ENCODE measurements at places on chromosomes 6 and 20.

GRCh38 chr6:89689732-89690131 is 51.2 kb upstream of the LYRM2 start:
- DNase-seq, result no peak

- no peak for DNase-seq
These were observed 464.3 kb upstream of the BTBD3 start for GRCh38 chr20:11453430-11453829.

DNA sequence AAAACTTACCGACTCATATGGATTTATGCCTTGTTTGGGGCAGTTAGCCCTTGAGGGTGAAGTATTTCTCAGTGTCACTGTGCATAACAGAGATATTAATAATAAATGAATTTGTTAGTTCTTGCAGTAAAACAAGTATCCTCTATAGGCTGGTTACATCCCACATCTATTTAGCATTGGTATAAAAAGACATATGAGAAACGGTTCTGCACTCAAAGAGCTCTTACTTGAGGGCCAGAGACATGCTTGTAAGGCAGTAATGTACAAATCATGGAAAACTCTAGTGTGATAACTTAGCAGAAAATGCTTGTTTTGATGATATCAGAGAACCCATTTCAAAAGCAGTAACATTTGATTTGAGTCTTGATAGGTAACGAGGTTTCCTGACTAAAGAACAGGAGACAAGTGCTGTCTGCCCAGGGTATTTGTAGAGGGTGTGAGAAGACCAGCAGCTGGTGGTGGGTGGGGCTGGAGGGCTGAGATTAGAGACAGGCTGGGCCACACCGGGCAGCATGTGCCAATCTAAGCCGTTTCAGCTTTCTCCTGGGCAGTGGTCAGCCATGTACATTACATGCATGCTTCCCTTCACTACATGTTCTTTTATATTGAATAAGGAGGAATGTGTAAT is 46.3 kb downstream of the TULP4 start:
- peak; percentile 24 for DNase-seq

DNA sequence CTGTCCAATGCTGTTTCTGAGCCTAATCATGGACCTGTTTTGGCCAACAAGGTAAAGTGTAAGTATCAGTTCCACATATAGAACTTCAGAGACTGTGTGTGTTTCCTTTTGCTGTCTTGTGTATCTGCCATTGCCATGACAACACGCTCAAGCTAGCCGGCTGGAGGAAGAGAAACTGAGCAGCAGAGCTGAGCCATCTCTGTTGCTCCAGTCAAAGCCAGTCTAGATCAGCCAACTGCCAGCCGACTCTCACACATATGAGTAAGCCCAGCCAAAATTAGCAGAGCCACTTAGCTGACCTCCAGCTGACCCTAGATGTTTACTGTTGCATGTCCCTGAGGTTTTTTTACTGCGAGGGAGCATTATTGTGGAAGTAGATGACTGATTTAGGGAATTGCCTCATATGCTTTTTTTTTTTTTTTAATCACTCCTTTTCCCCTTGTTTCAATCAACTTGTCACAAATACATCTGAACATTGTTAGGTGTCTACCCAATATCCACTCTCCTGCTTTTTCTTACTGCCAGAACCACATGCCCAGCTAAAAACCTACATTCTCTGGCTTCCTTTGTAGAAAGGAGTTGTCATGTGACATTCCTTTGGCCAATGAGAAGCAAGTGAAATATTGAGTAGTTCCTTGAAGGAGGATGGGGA is 304.3 kb upstream of the SUPT3H start:
- DNase-seq, result peak; percentile 51

DNA sequence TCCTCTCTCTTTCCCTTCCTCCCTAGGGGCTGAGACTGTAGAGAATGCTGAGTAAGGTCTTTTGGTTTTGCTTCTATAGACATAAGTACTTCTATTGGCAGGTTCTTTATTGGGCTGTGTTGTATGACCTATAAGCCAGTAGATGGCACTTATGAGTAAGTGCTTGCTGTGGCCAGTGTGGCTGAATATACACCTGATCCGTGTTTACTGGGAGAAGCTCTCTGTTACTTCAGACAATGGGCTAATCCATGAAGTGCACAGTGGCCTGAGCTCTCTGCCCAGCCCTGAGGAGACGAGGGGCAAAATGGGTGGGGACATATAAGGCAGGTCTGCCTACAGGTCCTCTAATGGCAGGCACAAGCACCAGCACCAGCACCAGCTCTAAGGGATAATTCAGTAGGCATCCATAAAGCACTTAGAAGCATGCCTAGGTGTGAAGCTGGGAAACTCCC is 610.3 kb downstream of the RNF144B start:
- DNase-seq, result no peak

DNA sequence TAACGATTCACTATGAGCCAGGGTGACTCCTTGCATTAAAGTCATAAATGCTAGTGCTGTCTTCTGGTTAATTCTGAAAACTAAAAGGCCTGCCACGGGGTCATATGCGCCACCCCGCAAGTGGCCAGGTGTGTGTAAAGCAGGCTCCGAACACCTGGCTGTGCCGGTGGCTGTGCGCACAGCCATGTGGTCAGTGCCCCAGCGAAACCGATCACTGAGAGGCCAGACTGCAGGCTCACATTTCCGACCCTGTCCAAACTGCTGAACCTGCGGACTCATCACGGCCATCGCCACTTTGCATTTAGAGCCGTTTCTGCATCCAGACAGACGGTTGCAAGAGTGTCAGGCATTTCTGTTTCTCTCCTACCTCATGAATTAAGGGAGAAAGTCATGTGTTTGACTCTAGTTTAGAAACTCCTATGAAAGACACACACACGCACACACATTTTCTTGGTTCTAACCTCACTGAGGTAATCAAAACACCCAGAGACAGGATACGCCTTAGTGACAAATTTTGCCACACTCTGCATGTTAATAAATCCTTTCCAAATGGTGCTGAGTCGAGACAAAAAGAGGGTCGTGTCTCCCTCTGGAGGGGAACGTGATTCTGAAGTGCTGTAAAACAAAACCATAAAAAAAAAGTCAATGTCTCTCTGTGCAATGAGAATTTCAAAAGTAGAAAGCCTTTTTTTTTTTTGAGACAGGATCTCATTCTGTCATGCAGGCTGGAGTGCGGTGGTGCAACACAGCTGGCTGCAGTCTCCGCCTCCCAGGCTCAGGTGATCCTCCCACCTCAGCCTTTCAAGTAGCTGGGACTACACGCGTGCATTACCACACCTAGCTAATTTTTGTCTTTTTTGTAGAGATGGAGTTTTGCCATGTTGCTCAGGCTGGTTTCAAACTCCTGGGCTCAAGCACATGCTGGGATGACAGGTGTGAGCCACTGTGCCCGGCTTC is 31.0 kb upstream of the TCFL5 start:
- no peak for DNase-seq

- DNase-seq, result no peak
These were observed 20.1 kb upstream of the SERINC3 start for GRCh38 chr20:44541992-44542391.

GRCh38 chr20:22160101-22160652 is 424.2 kb downstream of the FOXA2 start:
- no peak for DNase-seq

Measured in T-helper 2 cell treated with Interferon-gamma antibody and Interleukin-4, amounts not matched to agents 5 μg/mL and 100 μg/mL, for 36 hours (primary cell).